Activated naive CD8-positive, alpha-beta T cell treated with anti-CD3 and anti-CD28 coated beads, Interleukin-2, amount 50 U/mL, for 24 hours (primary cell): ENCODE measurements at places on chromosomes 2 and 18.

DNA sequence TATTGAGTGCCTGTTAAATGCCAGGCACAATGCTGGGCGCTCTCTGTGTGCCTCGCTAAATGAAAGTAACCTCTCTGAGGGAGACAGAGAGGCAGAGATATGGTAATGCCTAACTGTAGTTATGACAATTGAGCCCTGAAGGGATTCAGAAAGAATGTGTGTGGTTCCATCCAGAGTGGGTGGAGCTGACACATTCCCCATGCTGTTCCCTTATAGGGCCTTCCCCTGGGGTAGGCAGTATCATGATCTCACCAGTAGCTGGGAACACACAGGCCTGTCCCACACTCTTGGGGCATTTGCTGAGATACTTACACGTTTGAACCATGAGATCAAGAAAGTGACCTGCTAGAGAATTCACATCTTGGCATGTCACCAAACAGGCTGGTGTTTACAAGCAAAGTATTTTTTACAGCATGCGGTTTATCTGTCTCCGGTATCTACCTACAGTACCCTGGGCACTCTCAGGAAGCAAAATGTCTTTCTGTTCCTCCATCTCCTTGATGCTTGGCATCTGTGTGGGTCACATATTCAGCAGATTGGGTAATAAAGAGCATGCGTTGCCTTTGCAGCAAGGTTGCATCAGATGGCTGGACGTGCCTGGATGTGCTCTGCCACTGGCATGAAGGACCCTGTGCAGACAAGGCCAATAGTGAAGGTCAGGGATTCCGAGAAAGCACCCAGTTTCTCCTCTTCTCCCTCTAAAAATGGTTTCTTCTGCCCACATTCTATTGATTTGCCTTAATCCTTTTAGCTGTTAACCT, 9.4 kb downstream of the CTIF start:
- DNase-seq: no peak

GRCh38 chr2:176137906-176138305, 8.4 kb downstream of the HOXD8 start:
- DNase-seq: no peak

DNA sequence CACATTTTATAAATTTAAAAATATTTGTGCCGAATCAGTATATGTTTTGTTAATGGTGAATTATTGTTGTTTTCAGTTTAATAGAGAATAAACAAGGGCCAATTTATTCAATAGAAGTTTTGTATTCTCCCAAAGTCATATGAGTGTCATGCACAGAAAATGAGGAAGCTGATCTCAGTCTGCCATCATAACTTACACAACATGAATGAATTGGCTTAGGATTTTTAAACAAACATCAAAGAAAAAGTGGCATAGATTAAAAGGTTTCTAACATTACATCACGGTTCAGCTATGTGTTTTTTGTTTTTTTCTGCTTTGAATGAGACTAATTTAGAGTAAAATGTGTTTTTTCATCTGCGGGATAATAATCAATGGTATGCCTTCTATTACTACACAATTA, 123.4 kb upstream of the CTNNA2 start:
- no peak for DNase-seq

GRCh38 chr2:28134262-28134812, 243.8 kb downstream of the BABAM2 start:
- DNase-seq: no peak

DNA sequence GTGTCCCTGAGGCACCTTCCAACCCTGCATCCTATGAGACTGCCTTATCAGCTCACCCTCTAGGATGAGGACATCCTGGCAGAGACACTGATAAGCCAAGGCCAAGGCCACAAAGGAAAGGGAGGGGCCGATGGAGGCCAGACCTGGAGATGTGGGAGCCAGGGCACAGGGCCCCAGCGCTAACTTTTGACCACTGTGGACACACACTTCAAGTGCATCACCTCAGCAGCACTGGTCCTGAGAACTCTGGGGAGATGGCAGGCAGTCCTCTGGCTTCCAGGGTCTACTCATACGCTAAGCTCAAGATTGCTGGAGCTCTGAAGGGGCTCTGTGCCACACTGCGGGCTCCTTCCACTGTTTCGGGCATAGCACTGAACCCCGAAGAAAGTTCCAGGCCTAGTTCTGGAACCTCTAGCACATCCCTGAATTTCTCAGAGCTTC, 100.2 kb upstream of the ID2 start:
- DNase-seq: no peak
